ENCODE measurements at places on chromosomes 11 and 22.
A peak's percentile ranks its signal among the peaks of the same experiment; 100 is the strongest.

DNA sequence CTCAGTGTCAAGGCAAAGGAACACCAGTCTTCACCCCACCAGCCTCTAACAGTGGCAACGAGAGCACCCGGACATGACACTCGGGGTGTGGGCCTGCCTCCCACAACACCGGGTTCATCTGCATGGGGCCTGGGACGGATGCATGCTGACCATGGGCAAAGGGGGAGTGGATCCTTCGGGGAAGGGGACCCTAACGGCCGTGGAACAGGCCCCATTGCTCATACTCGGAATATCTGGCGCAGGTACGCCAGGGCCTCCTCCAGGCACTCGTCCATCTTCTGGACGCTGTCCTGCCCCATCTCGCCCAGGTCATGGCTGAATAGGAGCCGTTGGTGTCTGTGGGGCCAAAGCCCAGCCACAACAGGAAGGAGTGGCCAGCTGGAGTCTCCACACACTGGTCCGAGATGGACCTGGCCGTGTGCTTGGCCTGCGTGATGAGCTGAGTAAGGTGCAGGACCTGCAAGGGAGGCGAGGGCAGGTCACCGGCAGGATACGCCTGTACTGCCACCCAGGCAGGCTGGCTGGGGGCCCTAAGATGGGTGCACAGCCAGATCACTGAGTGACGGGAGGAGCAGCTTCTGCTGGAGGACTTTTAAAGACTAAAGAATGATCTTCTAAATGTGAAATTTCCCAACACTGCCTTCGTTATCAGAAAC, 96.8 kb downstream of the MED15 start:
- DNase-seq = no peak

GRCh38 chr11:108115500-108116140, 5.7 kb upstream of the ACAT1 start:
- DNase-seq = no peak

GRCh38 chr22:27983361-27983791, 64.3 kb upstream of the PITPNB start:
- DNase-seq = no peak

- DNase-seq = no peak
Measured at GRCh38 chr11:34860518-34860917, 55.7 kb downstream of the APIP start.

DNA sequence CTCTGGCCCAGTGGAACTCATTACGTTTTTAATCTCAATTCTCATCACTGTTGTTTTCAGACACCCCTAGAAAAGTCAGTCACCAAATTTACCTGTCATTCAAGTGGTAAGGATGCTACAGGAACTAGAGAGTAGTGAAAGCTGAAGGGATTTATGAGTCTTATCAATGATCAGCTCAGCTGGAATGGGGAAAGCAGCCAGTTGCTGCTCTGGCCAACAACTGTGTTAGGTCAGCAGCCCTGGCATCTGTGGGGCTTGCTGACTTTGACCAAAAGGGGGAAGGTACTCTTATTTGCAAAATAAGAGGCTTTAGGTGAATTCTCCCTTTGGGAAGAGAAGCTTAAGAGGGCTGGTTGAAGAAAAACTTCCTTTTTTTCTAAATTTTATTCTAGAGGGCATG, 76.2 kb upstream of the HORMAD2 start:
- DNase-seq = no peak

DNA sequence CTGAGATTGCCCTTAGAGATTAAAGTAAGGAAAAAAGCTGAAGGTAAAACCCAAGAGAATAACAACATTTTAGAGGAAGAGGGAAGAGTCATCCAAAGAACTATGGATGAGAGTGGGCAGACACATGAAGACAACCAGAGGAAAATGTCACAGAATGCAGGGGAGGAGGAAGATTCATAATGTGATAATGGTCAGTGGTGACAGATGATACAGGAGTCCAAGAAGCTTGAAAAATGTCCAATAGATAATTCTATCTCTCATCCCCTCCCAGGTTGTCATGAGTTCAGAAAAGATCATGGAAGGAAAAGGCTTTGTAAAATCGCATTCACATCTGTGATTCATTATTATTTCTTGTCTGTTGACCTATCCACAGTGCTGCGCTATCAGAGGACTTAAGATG, 282.3 kb upstream of the CCDC90B start:
- no peak for DNase-seq

GRCh38 chr11:91791171-91791468, 433.5 kb upstream of the FAT3 start:
- DNase-seq = no peak

DNA sequence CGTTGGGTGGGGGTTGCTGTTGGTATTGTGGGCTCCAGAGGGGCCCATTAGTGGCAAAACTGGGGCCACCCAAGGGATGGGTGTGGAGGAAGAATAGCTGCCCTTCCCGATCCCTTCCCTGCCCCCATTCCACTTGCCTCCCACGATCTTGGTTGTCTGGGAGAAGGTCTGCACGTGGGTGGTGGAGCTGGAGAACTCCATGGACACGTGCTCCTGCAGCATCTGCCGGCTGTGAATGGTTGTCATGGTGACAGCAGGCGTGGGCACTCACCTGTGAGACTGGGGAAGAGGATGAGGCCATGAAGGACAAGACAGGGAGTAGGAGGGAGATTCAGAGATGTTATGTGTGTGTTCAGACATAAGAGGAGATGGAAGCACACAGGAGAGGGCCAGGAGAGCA, 2.0 kb downstream of the IGSF22 start:
- no peak for DNase-seq

DNA sequence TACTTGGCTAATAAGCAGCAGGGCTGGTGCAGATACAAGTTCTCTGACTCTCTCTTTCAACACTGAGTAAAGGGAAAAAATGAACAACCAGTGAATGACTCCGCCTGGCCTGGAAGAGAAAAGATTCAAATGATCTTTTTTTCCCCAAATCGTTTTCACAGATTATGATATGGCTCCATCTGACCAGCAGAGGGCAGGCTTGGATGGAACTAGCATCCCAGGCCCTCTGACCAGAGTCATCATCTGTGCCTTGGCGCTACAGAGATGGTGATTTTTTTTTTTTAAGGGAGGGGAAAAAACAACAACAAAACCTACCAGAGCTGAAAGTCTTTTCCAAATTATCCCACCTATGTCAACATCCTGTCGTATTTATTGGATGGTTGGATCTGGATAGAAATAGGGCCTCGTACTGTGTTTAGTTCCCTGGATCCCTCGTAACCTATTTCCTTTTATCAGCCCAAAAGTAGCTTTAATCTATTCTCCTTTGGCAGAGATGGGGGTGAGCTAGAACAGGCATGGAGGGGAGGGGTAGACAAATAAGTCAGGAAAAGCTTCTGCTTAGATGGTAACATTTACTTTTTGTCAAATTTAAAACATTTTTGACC, 69.7 kb downstream of the PRSS23 start:
- DNase-seq = peak; percentile 58

- no peak for DNase-seq
Measured at GRCh38 chr22:32058656-32059260, 15.7 kb downstream of the SLC5A1 start.

GRCh38 chr11:119856681-119857485, 127.9 kb upstream of the NECTIN1 start:
- no peak for DNase-seq

DNA sequence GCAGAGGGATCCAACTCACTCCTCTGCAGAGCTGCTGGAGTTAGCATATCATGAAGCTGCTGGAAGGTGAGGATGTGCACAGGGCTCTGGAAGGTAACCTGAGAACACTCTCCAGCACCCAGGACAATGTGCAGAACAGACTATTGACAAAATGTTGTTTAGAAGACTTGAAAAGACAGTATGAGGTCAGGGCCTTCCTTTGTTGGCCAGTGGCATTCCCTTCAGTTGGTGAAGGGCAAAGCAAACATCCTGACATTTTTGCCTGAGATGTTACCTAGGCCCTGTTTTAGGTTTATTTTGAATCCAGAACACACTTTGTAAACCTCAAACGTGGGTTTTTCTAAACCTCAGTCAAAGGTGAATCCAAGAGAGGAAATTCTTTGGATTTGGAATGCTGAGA, 67.8 kb downstream of the DEPDC5 start:
- no peak for DNase-seq

- DNase-seq = no peak
Measured at GRCh38 chr11:68024508-68024907, 6.0 kb upstream of the NDUFS8 start.

GRCh38 chr11:103812680-103813079, 223.8 kb upstream of the DDI1 start:
- DNase-seq = no peak

Data from activated CD4-positive, alpha-beta T cell treated with anti-CD3 and anti-CD28 coated beads, Interleukin-2, Interleukin-6, amounts not matched to agents 100 ng/mL and 50 ng/mL, durations not matched to agents 16 hours and 8 hours (primary cell).